ENCODE measurements at places on chromosomes 1 and 21.

- DNase-seq, result peak; percentile 72
These were observed 3.0 kb downstream of the TMPRSS3 start for GRCh38 chr21:42392731-42393442.

DNA sequence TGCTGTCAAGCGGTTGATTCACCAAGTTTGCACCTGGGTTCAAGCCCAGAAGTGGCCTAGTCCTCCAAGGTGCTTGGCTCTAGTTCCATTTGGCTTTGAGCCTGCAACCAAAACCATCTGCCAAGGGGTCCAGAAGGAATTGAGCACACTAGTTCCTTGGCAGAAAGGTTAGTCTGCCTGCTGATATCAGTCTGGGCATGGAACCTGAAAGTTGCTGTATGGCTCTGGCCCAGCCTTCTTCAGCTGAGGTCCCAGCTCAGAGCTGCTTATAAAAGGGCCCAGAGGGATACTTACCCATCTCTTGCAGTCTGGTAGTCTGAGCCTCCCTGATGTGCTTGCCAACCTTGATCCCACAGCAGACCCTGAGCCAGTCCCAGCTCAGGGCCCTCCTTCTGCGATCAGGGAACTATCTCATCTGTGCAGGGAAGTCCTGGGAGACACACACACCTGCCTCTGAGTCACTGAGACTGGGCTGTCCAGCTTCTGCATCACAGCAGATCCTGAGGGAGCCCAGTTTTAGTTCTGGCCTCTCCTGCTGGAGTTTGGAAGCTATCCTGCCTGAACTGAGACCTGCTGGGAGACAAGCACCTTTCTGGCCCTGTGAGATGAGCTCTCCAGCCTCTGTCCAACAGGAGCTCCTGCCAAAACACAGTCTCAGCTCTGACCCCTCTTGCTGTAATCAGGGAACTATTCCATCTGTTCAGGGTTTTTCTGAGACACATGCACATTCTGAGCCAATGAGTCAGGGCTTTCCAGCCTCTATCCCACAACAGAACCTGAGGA lies 75.8 kb downstream of the CTH start:
- DNase-seq, result no peak

GRCh38 chr1:41045740-41046139 lies 24.2 kb upstream of the SLFNL1 start:
- no peak for DNase-seq

DNA sequence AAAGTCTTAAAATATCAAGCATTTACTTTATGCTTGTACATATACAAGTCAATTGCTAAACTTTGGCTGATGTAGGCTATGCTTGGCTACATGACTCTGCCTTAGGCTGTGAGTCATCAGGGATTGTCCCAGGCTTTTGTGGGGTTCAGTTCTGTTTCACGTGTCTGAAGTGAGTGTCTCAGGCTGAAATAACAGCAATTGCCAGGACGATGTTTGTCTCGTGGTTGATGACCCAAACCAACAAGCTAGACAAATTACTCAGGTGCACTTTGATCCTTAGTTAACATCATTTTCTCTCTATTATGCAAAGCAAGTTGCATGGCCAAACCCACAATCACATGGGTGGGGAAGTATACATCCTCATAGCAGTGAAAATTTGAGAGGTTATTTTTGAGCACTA lies 410.1 kb downstream of the BRINP3 start:
- DNase-seq, result no peak

DNA sequence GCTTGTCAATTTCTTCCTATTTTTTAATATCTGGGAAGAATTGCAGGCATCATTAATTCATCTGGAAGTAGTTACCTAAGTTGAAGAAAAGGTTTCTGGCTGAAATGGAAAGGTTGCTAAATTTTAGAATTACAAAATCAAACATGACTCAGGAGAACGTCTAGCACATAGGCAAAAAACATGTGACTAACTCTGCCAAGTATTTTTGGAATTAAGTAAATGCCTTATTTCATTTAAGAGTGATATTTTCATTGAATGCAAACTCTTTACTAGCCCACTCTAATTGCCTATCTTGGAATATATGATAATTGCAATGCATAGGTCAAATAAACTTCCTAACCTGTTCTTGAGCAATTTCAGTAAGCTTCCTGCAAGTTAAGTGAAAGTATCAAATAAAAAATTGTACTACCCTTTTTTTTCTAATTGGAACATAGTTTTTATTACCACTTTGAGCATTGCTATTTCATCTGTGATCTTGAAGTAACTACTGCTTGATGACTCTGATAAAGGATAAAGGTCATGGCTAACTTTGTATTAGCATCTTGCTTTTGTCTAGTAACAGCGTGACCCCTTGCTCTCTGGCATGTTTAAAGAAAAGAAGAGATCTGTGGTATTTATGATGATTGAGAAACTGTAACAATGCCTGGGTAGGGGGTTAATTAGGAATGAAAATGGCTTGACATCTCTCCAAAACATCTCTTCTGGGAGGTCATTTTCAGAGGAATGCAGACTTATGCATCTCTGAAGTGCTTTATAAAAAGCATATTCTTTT lies 208.3 kb upstream of the NCAM2 start:
- no peak for DNase-seq

GRCh38 chr1:11858968-11859871 lies 475 bp upstream of the NPPB start:
- DNase-seq, result peak; percentile 83

GRCh38 chr1:160807738-160808137 lies 11.8 kb downstream of the LY9 start:
- no peak for DNase-seq

- no peak for DNase-seq
These were observed 312.1 kb downstream of the DISC1 start for GRCh38 chr1:231938711-231939110.

GRCh38 chr1:150560011-150560438 lies 10.8 kb downstream of the ADAMTSL4 start:
- DNase-seq, result peak; percentile 85

DNA sequence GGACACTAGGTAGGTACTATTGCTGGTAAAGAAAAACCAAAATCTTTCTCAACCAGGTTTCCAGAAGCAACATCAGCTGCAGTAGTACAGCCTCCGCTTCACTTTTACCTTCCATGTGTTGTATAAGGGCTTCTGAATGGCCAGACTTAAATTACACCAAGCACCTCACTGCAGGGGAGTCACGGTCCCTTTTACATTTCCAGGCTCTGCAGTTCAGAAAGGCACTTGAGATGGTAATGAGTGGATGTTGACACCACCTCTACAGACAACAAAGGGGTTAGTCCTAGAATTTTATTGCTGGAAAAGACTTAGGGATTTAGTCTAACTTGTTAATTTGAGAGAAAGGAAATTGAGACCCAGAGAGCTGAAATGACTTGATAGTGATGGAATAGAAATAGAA lies 12.0 kb upstream of the DUSP12 start:
- DNase-seq, result no peak

DNA sequence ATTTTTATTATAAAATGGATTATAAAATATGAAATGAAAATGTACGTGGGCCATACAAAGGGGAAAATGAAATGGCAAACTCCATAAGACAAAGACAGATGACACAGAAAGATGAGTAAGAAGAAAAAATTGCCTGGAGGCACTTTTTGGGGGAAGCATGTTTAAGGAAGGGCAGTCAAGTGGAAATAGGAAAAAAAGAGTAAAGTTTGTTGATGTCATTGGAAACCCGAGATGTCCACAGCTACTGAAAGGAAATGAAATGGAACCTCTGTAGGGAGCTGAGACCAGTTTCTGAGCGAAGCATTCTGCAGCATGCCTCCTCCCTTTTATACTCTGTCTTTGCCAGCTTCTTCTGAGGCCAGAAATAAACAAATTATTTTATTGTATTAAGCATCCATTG lies 203.4 kb upstream of the UBE2U start:
- no peak for DNase-seq
